ENCODE measurements at places on chromosomes 1 and 21.

GRCh38 chr1:23385119-23385621, 15.5 kb upstream of the ZNF436 start:
- no peak for DNase-seq

DNA sequence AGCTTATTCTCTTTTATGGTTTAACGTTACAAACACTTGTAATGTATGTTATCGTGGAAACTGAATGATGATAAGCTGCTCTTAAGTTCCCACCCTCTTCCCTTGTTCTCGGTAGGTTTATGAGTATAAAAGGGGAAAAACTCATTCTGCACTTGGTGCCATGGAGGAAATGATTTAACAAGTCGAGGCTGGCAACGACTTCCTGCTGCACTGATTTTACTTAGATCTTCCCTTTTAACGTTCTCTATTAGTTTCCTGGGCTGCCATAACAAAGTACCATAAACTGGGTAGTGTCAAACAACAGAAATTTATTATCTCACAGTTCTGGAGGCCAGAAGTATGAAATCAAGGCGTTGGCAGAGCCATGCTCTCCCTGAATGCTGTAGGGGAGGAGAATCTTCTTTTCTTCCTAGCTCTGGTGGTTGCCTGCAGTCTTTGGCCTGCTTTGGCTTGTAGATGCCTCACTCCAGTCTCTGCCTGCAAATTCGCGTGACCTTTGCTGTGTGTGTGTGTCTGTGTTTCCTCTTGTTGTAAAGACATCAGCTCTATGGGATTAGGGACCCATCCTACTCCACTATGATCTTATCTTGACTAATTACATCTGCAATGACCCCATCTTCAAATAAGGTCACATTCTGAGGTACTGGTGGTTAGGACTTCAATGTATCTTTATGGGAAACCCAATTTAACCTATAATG, 26.3 kb downstream of the HUNK start:
- no peak for DNase-seq

- DNase-seq, result no peak
These were observed 56.5 kb downstream of the GABPA start for GRCh38 chr21:25791319-25791718.

DNA sequence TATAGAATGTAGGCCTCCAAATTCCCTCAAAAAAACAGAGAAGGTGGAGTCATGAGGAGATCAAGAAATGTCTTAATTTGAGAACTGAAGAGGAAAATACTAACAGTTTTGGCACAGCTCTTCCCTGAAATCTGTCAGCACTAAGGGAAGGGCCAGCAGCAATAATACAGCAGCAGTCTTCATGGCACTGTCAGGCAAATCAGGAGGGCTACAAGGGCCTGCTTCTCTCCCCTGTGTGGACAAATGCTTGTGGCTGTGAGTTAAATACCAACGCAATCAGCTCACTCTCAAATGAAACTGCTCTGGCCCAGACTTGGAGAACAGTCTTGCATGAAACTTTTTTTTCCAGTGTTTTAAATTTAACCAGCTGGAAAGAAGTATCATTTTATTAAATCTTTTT, 20.5 kb upstream of the CNN3 start:
- peak; percentile 86 for DNase-seq

GRCh38 chr1:230622151-230622550, 20.1 kb upstream of the COG2 start:
- no peak for DNase-seq

- DNase-seq, result peak; percentile 69
These were observed 1.8 kb downstream of the ATP2B4 start for GRCh38 chr1:203628201-203629015.

DNA sequence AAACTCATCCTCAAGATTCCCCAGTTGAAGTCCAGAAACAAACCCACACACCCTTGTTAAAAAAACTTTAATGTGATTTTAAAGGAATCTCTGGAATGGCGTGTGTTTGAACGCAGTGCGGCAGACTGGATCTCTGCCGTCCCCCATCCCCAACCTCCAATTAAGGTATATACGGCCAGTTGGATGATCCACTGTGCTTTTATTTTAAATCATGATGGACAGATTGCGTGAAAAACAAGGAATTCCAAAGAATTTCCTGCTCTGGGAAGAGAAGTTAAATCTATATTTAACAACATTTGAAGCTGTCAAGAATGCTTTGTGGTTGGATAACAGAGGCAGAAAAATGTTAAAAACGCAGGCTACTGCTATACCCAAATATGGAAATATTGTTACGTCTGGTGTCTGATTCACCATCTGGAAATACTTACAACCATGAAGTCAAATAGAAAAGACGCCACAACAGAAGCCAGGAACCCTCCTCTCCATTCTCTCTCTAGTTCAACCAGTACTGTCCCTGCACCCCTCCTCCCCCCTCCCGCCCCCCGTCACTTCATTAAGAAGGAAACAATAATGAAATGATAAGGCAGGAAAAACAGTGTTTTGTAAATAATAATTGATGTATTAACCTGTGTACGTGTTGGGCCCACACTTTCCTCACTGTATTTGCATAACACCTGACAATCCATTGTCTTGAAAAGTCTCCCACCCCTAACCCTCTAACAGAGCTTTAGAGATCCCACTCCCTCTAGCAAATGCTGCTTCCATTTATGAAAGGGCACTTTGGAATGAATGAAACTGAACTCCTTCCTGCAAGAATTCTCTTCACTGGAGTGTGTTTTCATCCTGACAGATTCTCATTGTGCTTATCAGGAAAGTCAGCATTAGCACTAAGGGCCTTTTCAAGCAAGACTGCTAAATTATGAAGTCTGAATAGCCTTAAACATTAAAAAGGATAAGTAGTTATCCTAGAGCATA, 2.0 kb upstream of the CCN1 start:
- DNase-seq, result peak; percentile 99

GRCh38 chr21:33051925-33052324, 18.0 kb upstream of the OLIG1 start:
- DNase-seq, result no peak

GRCh38 chr1:80542231-80542630, 1258.5 kb upstream of the ADGRL2 start:
- peak; percentile 33 for DNase-seq

GRCh38 chr1:234730770-234731568, 121.0 kb upstream of the IRF2BP2 start:
- peak; percentile 81 for DNase-seq

- DNase-seq, result no peak
These were observed 5.4 kb upstream of the TENT5C start for GRCh38 chr1:117600325-117600943.

GRCh38 chr21:31358158-31358557, 14.1 kb upstream of the TIAM1 start:
- DNase-seq, result no peak

DNA sequence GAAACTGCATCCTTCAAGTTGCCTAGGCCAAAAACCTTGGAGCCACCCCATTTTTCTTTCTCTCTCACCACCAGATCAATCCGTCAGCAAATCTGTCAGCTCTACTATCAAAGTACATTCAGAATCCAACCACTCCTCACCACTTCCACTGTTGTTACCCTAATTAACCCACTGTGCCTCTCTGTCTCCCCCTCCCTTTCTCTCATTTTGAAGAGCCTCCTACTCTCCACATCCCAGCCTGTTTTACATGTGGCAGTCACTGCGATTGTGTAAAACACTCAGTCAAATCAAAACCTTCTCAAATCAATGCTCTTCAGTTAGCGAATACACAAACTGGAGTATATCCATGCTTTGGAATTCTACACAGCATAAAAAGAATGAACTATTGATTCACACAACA, 33.1 kb downstream of the ZNF684 start:
- DNase-seq, result no peak

GRCh38 chr1:181490740-181491712, 7.7 kb downstream of the CACNA1E start:
- no peak for DNase-seq

GRCh38 chr1:200670242-200671118, 773 bp upstream of the DDX59 start:
- no peak for DNase-seq

DNA sequence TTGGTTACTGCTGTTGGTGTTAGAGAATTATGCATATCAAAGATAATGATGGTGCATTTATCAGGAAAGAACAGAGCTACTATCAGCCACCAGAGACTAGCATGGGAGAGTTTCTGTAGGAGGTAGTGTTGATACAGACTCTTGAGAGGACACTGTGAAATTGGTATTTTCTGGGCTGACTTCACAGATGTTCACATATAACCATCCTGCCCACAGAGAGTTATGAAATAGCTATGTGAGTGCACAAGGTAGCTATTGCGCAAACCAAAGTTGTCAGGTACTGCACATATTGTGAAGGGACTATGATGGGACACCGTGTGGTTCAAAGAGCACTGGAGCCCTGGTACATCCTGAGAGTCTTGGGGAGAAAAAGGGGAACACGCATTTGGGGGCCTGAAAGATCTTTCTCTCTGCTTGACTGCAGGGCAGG, 1.4 kb upstream of the TLCD4 start:
- DNase-seq, result no peak

- DNase-seq, result no peak
These were observed 42.2 kb upstream of the TARBP1 start for GRCh38 chr1:234520908-234521817.

- DNase-seq, result no peak
These were observed 7.4 kb upstream of the AMPD1 start for GRCh38 chr1:114702737-114703136.

DNA sequence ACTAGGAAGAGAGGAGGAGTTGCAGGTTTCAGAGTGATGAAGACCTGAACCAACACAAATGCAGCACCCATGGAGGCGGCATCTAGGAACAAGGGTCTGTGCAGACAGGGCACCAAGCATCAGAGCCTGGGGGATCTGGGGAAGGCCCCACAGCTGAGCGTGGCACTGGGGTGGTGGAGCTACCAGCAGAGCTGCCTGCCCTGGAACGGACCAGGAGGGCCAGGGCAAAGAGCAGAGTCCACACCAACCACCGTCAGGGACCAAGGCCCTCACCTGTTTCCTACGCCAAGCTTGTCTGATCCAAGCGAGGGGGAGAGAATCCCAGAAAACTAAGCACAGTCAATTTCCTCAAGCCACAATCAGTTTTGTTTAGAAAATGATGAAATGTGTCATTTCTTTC, 79.0 kb upstream of the SYT6 start:
- no peak for DNase-seq

GRCh38 chr1:221994939-221995338, 253.1 kb upstream of the DUSP10 start:
- DNase-seq, result peak; percentile 66

GRCh38 chr1:93662481-93663207, 19.0 kb downstream of the BCAR3 start:
- peak; percentile 75 for DNase-seq

DNA sequence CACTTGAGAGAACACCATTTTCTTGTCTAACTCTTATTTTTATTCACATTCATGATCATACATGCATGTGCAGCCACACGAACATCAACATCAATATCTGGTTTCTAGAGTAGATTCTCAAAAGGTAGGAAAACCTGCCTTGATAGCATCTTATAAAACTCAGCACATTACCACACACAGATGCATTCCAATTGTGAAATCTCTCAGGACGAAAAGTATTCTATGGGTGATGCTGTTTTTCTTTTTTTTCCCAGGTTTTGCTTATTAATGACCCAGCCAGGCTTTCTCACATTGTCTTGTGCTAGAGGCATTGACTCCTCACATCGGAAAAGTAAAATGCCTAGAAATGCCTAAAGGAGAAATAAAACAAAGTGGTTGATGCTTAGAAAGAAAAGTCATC, 562.8 kb downstream of the KIF26B start:
- DNase-seq, result no peak

DNA sequence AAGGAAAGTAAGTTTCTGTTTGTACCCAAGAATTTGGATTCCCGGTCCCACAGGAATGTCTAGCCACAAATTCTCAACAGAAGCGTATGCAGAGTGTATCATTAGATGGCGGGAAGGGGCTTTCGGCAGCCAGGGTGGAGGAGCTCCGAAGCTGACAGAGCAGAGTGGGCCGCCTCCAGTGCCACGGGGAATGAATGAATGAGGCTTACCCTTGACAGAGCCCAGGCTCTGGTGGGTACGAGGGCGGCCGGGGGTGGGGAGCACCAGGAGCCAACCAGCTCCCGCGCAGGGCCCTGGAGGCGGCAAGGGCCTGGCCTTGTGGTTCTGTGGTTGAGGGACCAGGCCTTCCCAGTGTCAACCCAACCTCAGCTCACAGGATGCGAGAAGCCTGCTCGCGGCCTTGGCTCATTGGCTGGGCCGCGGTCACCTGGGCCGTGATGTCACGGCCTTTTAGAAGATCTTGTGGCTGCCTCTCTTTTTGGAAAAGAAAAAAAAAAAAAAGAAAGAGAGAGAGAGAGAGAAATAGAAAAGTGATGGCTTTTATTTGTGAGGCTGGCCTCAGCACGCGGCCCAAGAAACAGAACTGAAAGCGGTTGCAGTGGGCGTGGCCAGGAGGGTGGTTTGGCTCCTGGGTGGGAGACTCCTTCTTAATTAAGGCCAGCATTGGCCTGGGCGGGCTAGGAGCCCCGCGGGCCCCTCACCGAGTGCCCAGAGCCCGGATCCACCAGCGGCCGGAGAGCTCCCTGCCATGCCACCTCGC, 34.9 kb upstream of the RUNX3 start:
- DNase-seq, result peak; percentile 93

DNA sequence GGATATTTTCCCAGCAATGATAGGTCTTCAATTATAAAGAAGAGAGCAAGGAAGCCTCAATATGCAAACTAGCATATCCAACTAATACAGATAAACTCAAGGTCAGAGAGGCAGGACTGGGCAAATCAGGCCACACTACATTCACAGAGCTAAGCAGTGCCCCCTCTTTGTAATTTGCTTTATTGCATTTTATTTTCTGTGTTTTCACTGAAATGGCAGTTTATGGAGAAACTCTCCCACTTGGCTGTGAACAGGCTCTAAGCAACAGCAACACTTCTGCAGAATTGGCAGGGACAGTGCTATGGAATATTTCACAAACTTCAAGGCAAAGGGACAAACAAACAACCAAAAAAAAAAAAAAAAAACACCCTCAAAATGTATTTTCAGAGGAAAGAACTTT, 93.4 kb upstream of the SOD1 start:
- no peak for DNase-seq

- peak; percentile 81 for DNase-seq
These were observed 29.9 kb upstream of the PUM1 start for GRCh38 chr1:31095298-31095981.

DNA sequence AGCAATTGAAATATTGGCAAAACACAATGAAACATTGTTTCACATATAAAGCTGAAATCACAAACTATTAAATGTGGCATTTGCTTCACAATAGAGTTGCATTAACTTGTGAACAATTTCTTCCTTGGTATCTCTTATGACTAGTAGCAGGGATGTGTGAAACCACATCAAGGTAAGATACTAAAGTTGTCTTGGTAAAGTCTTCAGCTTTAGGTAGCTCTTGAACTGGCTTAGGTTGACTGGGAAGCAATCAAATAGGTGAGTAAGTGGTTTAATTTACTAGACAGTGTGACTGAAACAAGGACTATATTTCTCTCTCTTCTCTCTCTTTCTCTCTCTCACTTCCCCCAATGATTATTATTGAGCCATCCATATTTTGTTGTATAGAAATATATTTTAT, 141.5 kb upstream of the KCNK2 start:
- DNase-seq, result no peak

- DNase-seq, result no peak
These were observed 43.8 kb downstream of the CD53 start for GRCh38 chr1:110916669-110917306.

Data from fibroblast of skin of scalp (primary cell).